ENCODE measurements at places on chromosomes 12 and 14.
A peak's percentile ranks its signal among the peaks of the same experiment; 100 is the strongest.

DNA sequence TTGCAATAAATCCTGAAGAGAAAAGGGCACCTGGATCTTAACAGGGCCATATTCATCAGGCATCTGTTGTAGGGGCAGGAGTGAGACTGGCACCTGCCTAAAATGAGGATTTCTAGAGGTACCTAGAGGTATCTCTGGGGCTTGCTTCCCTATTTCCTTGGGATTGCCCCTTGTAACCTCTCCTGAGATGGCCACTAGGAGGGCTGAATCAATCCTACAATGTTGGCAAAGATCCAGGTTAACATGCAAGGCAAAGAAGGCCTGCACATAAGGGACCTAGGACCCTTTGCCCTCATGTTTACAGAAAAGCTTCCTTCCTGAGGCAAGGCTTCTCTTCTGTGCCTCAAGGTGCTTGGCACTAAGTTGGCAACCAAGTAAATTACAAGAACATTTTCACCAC, 25.8 kb upstream of the CLEC4E start:
- DNase-seq = peak; percentile 23

DNA sequence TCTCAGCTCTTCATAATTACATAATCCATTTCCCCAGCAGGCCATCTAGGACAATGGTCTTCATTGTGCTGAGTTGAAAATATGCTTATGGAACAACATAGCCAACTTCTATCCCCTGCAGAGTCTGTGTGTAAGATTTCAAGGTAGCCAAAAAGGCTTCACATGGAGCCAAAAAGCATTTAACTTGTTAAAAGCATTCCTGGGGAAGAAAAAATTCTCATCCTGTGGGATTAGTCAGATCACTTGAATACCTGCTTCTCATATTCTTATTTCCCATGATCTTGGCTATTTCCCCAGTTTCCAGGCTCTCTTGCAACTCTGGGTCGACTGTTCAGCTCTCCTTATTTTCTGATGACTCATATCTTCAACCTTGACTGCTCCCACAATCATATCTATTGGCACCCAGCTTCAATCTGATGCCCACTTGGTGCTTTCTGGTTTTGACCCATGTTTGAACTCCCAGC, 178.9 kb downstream of the KLHL28 start:
- no peak for DNase-seq

DNA sequence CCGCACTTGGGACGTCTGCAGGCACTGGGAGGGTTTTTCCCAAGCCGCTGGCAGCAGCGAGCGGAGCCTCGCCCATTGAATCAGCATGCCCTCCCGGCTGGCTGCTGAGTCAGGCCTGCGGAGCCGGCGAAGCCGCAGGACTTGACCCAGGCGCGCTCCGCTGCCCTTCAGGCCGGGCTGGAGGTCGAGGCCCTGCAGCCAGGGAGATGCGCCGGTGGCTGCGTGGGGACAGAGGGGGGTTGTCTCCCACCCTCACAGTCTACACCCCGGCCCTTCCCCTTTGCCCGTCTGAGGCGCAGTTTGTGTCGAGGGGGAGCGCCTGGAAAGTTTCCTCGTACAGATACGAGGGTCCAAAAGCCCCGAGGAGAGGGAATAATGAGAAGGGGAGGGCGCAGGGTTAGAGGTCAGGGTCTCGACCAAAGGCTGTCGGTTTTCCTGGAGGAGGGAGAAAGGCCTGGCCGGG, 759 bp upstream of the KLC1 start:
- peak; percentile 84 for DNase-seq

DNA sequence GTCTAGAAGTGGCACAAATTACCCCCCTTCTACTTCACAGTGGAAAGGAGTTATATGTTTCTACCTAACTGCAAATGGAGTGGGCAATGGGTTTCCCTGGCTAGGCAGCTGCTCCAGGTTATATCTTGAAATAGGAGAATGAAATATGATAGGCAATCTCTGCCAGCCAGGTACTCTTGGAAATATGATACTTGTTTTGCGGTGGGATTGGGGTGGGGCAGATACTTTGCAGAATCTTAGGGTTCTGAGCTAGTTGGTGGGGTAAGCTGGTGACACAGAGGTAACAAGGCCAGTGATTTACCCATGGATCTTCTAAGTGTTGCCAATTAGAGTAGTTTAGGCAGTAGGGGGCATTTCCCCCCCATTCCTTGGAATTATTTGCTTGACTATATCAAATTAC, 140.1 kb downstream of the ATP23 start:
- peak; percentile 61 for DNase-seq

DNA sequence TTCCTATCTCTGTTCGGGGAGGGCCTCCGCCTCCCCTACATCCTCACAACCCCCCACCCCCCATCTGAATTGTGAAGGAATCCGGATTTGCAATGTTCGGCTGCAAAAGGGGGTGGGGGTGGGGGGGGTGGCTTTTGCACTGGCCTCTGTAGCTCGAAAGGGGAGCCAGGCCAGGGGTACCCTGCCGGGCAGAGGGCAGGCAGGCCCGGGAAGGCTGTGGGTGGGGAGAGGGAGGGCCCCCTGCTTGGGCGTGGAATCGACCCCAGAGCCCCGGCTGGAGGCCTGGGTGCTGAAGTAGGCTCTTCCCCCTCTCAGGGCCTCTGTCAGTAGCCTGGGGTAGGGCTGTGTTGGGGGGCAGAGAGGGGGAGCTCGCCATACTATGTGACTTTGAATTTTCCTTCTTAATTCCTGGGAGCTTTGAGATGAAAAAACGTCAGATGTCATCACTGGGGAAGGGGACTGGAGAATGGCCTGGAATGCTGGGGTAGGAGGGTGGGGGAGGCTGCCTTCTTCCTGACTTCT, 1.1 kb downstream of the LRP1 start:
- DNase-seq = no peak

DNA sequence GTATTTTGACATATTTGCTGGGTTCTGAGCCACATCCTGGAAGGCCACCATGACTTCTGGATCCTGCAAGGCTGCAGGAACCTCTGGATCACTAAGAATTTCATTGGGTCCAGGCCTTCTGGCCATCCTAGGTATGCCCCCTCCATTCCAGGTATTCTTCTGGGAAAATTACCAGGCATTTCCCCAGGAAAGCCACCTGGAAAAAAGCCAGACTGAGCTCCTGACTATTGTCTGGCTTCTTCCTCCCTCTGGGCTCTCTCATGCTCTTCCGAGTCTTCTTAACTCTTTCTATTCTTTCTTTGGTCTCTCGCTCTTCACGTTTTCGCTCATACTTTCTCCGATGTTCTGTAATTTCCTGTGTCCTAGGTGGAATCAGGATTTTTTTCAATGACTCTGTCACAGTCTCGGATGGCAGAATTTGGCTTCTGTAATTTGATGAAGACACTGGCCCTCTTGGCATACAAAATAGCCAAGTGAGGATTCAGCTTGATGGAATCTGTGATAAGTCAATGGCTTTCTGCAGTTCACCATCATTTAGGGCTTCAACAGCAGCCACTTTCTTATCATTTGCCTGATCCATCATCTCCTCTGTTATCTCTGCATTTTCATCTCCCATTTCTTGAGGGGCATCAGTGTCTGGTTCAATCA, 42.6 kb downstream of the ATP23 start:
- DNase-seq = no peak

- DNase-seq = no peak
These were observed 249.1 kb upstream of the E2F7 start for GRCh38 chr12:77314378-77315052.

DNA sequence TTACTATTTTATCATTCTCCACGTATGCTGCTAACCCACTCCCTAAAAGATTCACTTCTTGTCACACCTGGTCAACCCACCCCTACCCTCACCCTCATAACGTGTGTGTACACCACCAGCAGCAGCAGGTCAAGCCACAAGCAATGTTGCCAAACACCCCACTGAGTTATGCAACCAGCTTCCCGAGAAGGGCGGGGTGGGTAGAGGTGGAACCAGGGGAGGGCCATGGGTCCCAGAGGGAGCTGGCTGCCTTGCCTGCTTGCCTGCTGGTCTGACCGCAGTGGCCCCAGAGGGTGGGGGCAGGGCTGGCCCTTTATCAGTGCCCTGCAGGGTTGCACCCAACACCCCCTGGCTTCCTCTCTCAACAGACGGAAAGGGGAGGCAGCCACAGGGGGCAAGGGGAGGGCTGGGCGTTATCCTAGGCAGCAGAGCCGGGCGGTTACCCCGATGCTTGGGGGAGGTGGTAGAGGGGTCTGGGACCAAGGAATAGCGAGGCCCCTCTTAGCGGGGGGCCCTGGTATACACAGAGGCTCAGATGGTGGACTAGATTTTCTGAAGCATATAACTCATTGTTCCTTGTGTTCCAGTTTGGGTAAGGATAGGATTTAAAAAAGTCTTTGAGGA, 3.5 kb upstream of the NFE2 start:
- DNase-seq = no peak

GRCh38 chr14:42513837-42514236, 907.2 kb downstream of the LRFN5 start:
- no peak for DNase-seq

- DNase-seq = peak; percentile 75
These were observed 126.7 kb downstream of the EPS8 start for GRCh38 chr12:15662303-15662980.

GRCh38 chr14:23416801-23417200, 8.7 kb upstream of the MYH6 start:
- no peak for DNase-seq

GRCh38 chr14:71115821-71116567, 208.7 kb downstream of the PCNX1 start:
- DNase-seq = no peak

DNA sequence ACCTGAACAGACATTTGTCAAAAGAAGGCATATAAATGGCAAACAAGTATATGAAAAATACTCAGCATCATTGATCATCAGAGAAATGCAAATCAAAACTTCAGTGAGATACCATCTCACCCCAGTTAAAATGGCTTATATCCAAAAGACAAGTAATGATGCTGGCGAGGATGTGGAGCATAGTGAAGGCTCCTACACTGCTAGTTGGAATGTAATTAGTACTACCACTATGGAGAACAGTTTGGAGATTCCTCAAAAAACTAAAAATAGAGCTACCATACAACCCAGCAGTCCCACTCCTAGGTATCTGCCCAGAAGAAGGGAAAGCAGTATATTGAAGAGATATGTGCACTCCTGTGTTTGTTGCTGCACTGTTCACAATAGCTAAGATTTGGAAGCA, 146.1 kb downstream of the TGFB3 start:
- DNase-seq = no peak

DNA sequence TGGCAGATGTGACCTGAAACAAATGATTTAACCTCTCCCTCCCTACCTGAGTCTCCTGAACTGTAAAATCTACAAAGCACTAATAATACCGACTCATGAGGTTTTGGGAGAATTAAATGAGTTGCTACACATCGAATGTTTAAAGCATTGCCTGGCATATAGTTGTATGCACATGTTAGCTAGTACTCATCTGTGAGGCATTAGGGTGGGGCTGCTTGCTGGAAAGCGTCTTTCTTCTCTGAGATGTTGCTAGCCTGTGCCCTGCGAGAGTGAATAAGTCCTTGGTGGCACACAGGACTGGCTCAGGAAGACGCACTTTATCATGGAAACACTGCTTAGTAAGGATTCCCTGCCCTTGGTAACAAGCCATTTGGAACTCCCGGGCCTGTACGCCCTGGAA, 6.1 kb downstream of the RAPGEF3 start:
- DNase-seq = no peak

DNA sequence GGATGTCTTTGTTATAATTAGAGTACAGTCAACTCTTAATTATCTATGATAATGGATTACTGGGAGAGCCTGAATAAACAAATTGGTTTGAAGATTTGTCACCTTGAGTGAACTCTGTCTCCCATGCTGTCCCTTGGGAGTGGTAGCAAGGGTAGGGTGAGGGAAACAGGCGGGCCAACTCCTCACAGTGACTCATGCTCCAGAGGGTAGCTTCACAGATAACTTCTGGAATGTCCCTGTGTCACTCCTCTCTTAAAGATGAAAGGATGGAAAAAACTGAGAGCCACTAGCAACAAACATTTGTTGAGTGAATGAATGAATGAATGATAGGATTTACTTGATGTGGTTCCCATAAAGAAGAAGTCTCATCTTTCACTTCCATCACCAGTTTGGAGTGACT, 53.5 kb downstream of the RASSF9 start:
- DNase-seq = peak; percentile 41

- DNase-seq = no peak
These were observed 9.2 kb downstream of the FOXN4 start for GRCh38 chr12:109299849-109300248.

GRCh38 chr12:114628199-114628598, 55.8 kb downstream of the TBX3 start:
- no peak for DNase-seq

DNA sequence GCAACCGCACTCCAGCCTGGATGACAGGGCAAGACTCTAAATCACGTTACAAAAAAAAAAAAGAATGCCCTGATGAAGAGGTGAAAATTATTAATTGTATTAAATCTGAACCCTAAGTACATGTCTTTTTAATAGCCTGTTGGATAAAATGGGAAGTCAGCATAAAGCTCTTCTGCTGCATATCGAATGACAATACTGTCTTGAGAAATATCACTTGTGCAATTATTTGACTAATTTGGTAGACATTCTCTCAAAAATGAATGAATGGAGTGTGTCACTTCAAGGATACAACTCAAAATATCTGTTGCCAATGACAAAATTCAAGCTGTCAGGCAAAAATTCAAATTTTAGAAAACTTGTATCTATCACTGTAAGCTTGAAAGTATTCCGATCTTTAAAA, 38.9 kb downstream of the DNAI7 start:
- DNase-seq = no peak

GRCh38 chr14:51079489-51079888, 15.4 kb downstream of the TRIM9 start:
- DNase-seq = peak; percentile 19

GRCh38 chr14:103688906-103689902, 26.0 kb downstream of the XRCC3 start:
- no peak for DNase-seq

DNA sequence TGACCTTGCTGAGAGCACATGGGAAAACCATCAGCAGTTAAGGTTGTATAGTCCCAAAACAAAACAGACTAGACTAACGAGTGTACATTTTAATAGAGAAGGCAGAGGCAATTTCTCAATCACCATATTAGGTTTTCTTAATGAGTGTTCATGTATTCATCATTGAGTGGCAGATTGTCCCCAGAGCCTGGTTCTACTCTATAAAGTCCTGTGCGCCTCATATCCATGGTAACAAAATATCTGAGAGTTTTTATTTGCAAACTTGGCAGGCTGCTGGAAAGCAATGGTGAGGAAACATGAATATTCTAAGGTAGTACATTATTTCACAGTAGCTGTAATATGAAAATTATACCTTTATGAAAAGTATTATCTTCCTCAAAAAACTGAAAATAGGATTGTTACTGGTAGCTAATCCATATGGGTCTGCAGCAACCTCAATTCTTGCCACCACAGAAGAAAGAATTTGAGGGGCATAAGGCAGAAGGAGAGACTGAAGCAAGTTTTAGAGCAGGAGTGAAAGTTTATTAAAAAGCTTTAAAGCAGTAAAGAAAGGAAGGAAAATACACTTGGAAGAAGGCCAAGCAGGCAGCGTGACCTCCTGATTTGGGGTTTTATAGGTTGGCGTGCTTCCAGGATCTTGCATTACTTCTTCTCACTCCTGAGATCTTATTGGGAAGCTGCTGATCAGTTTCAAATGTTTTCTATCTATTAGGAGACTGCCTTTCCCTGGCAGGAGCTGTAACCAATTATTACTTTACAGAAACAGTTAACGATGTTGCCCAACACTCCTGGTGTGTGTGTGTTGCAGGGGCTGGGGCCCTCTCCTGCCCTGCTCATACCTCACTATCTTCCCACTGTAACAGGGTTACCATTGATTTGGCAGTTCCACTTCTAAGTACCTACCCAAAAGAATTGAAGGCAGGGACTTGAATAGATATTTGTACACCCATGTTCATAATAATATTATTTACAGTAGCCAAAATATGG, 154.0 kb upstream of the NUDT4 start:
- peak; percentile 29 for DNase-seq
